Esophagus squamous epithelium (tissue), 5 donors: ENCODE measurements at places on chromosomes 7 and 10.
A peak's percentile ranks its signal among the peaks of the same experiment; 100 is the strongest.

- DNase-seq, result no peak
These were observed 11.4 kb downstream of the ATG9B start for GRCh38 chr7:151012911-151013347.

GRCh38 chr7:6729492-6730342, 23.0 kb upstream of the ZNF12 start:
- DNase-seq, result peak; percentile 55

DNA sequence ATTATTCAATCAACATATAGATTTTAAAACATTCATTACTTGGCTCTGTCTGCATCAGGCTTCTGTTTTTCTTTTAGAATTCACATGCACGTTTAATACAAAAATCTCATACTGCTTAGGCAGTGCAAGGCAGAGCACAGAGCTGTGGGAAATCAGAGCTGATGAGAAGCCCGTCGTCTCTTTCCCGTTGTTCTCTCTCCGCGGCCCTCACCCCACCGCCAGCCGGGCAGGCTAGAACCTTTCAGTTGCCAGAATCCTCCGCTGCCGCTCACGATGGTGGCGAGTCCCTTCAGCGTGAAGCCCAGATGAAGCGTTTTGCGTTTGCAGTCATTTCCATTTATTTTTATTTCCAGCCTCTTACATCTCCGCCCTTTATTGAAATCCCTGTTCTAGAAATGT, 648.2 kb downstream of the SDK1 start:
- no peak for DNase-seq

DNA sequence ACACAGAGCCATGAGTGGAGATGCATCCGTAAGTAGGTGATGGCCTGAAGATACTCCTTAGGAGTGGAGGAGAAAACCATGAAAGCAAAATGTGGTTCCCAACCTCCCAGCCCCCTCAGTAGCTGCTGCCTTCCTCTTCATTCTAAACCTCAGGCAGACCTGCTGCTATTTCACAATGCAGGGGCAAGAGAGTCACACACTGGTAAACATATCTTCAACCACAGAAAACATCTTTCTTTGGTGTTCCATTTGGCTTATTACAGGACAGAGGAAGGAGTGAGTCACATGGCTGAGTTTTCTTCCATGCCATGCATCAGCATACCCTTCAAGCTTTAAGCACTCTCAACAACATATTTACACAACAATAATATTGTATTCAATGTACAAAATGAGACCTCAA, 342.1 kb downstream of the BMPER start:
- no peak for DNase-seq

GRCh38 chr10:71266147-71266917, 52.7 kb upstream of the SLC29A3 start:
- no peak for DNase-seq

DNA sequence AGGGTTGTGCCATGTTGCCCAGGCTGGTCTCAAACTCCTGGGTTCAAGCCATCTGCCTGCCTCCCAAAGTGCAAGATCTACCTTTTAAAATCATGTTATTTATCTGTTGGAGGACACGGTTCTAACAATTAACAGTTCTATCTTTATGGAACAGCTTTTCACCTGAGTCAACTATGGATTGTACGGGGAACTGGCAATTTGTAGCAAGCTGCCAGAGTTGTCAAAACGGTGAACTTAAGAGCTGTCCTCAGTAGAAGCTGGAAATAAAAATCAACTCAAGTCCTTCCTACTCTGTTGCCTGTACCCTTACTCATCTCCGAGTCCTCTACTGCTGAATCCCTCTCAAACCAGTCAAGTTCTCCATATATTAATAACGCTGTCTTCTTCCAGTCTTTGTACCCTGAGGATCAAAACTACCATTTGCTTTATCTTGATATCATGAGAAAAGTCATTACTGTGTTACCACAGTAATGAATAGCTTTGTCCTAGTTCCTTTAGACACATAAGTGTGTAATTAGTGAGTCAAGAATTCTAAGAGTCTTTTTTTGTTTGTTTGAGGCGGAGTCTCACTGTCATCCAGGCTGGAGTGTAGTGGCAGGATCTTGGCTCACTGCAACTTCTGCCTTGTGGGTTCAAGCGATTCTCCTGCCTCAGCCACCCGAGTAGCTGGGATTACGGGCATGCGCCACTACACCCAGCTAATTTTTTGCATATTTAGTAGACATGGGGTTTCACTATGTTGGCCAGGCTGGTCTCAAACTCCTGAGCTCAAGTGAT, 28.2 kb downstream of the HBP1 start:
- DNase-seq, result no peak

- DNase-seq, result no peak
These were observed 34.7 kb downstream of the GSDME start for GRCh38 chr7:24722386-24723177.

DNA sequence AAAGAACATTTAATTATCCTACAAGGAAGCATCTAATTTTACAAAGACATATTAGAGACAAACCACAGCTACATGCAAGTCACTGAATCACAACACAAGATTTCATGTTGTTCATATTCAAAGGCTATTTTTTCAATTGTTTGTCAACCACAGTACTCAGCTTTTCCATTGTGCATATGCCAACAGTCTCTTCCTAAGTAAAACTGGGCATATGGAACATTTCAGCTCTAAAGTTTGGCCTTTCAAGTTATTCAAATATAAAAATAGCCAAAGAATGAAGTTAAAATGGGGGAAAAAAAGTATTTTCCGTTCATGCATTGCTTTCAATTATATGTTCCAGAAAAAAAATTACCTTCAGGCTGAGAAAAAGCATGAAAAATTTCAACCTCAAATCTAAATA, 537.9 kb downstream of the PLXDC2 start:
- no peak for DNase-seq

DNA sequence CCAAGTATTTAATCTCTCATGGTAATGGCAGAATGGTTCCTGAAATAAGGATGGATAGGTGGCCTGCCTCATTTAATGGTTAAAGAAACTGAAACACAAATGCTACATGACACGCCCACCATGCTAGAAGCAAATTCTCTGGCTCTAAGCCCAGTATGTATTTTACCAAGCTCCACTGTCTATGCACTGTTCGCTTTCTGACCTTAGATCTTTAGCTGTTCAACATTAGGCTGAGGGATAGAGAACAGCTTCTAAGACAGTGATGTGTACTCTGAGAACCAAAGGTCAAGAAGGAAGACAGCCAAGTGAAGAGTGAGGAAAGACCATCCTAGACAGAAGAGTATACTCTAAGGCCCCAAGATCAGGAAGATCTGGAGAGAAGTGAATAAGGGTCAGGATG, 26.6 kb downstream of the FAM3C start:
- no peak for DNase-seq

DNA sequence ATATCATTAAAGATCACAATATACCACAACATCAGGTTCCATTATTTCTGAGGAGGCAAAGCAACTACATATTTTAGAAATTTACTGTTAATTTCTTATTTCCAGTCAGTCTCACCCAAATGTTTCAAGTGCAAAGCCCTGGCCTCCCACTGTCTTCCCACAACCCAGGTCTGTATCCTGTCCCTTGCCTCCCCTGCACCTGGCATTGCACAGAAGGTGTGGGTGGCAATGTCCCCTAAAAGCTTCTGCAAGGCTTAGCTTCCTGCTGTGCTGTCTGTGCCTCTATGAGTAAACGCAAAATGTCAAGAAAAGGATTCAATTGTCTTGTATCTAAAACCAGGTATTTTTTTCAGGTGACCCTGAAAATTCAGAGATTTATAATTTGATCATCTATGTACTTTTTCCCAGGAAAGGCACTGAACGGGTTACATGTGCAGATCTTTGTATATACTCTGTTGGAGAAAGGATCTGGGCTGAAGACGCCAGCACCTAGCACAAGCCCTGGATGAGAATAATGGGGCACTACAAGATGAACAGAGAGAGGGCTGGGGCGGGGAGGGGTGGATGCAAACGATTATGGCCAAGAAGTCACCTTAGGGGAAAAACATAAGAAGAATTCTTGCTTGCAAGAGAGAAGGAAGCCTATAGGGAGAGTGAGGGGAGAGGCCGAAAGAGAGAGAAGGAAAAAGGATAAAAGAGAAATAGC, 3.1 kb upstream of the ANTXRL start:
- DNase-seq, result no peak

GRCh38 chr10:17805921-17806577, 3.1 kb upstream of the MRC1 start:
- DNase-seq, result no peak

GRCh38 chr7:117164620-117165019, 158.2 kb downstream of the WNT2 start:
- no peak for DNase-seq

DNA sequence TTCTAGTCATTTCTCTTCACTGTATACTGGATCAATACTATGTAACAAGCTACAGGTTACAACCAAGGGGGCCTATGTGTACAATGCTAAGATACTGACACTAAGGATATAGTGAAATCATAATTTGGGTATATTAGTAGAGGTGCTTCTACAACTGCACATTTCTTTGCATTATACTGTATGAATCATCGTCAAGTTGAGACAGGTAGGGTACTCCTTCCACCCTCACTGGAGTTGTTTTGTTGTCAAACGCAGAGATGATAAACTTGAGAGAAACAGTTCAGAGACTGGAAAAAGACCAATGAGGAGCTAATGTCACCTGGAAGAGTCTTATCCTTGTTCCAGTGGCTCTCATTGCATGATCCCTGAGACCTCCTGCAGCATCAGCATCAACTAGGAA, 208.2 kb upstream of the PRPS1L1 start:
- no peak for DNase-seq

- DNase-seq, result no peak
These were observed 999 bp downstream of the SFTPD start for GRCh38 chr10:79947787-79948424.

GRCh38 chr7:34338961-34339526, 319.0 kb upstream of the NPSR1 start:
- DNase-seq, result no peak

- DNase-seq, result no peak
These were observed 22.1 kb upstream of the HSPB1 start for GRCh38 chr7:76280408-76280807.

- DNase-seq, result no peak
These were observed 477.9 kb downstream of the RPS24 start for GRCh38 chr10:78511324-78512204.

DNA sequence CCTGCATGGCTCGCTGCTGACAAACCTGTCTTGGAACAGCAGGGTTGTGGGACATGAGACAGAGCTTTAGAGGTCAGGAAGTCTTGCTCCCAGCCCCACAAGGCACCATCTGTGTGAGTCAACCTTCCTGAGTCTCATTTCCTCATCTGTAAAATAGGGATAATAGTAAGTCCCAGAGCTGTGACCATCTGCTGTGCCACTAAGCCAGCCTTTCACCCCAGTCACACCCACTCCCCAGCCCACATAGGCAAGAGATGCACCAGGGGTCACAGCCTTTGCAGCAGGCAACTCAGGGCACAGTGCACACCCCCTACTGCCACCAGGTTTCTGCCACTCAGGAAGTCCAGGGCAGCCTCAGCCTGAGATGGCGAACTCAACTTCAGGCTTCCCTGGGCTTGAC, 29.4 kb upstream of the CDH23 start:
- DNase-seq, result no peak

DNA sequence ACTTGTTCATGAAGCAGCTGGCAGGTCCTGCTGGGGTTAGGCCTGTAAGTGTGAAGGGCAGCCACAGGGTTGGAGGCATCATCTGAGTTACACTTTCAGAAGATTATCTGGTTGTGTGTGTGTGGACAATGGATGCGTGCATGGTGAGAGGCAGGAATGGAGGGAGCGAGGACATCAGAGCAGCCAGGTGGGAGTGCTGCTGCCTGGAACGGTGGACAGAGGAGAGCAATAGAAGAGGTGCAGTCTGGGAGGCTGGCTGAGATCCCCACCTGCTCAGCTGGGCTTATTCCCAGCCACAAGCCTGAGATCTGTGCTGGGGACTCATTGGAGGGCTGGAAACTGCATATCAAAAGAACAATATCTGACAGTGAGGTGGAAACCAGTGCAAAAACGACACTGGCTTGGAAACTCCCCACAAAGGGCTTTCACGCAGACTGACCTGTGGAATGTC, 17.9 kb downstream of the ZNF488 start:
- no peak for DNase-seq

- no peak for DNase-seq
These were observed 27.0 kb upstream of the ZPBP start for GRCh38 chr7:50119815-50120637.

GRCh38 chr7:128904381-128905197, 5.9 kb downstream of the KCP start:
- DNase-seq, result no peak

DNA sequence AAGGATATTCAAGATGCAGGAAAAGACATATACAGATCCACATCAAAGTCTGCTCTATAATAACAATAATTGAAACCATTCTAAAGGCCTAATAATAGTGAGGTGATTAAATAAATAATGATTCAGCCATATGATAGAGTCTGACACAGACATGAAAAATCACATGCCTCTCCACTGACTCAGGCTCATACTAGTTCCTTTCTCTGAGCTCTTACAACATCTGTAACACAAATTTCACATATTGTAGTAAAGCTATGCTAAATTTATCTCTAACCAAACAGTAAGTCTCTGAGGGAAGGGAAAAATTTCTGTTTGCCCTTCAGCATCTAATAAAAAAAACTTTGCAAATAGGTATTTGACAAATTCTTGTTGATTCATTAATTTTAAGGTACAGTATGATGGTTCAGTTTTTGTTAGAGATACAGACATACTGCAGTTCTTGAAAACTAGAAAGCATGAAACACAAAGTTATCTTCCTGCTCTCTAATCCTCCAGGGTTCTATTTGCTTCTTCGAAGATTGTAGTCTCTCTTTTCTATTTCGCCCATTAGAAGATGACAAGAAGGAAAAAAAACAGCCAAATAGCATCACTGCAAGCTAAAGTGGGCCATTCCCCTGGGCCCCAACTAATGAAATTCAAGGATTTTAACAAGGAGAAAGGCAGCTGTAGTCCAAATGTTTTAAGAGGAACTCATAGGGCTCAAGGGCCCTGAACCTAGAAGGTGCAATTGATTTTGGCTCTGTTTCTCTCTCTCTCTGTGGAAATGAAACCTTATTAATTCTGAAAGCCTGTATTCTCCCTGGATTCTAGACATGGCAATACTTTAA, 53.9 kb downstream of the CUBN start:
- no peak for DNase-seq

DNA sequence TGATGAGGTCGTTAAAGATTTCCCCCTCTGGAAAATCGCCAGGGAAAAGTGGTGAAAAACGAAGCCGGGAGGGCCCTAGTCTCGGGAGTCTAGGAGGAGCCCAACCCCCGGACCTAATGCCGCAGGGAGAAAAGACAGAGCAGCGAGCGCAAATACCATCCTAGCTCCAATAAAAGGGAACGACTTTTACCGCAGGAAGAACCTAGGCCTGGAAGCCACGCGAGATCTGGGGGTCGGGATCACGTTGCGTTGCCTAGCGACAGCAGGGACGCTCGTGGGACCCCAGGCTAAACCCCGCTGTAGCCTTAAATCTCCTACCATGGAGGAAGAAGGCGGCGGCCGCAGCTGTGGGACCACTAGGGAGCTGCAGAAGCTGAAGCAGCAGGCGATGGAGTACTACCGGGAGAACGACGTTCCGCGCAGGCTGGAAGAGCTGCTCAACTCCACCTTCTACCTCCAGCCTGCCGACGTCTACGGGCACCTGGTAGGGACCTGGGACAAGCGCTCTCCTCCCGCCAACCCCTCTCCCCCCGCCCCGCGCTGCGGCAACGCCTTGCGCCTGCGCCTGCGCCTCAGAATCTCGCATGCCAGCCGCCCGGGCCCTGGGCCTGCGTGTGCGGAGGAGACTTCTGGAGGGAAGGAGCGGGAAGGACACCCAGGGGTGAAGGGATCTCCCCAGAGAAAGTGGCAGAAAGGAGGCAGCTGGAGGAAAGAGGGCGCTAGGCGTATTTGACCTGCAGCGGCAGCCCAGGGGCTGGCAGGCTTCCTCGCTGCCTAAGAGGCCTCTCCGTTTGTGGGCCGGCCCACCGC, at the start of gene ENO4:
Gene ENO4 (plus strand): TSS at position 252 of the 810 bp plus-strand sequence. CDS start 68 bp downstream, at position 320.
- DNase-seq, result no peak

GRCh38 chr10:83373671-83374070, 765.6 kb upstream of the GHITM start:
- no peak for DNase-seq
